ENCODE measurements at places on chromosomes 7 and 10.

GRCh38 chr10:85778074-85778473, 588.5 kb downstream of the GRID1 start:
- no peak for DNase-seq

GRCh38 chr10:97179731-97180362, 5.9 kb downstream of the SLIT1 start:
- DNase-seq: no peak

GRCh38 chr7:4207011-4207410, 475.1 kb upstream of the FOXK1 start:
- DNase-seq: no peak

GRCh38 chr10:97059872-97060205, 125.9 kb downstream of the SLIT1 start:
- DNase-seq: no peak

Measured in activated T-helper 1 cell treated with anti-CD3 and anti-CD28 coated beads, Interleukin-2, amount 50 U/mL, for 16 hours (primary cell).